Left renal cortex interstitium (tissue), 4 donors: ENCODE measurements at places on chromosomes 16 and 17.

- no peak for DNase-seq
Measured at GRCh38 chr17:3960764-3961163, 3.5 kb downstream of the ATP2A3 start.

DNA sequence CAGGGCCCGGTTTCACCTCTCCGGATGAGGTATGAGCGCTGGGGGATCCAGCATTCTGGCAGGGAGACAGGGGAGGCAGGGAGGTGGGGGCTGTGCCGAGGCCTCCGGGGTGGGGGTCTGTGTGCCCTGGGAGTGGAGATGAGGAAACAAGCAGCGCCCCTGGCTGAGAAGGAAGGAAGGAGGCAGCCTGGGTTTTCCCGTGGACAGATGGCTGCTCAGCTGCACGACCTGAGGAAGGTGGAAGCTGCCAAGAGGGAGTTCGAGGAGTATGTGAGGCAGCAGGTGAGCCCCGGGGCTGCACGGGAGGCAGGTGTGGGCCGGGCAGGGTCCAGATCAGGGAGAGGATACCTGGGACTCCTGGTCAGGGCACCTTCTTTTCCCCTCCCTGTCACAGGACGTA lies 4.3 kb downstream of the RNF112 start:
- no peak for DNase-seq

- no peak for DNase-seq
Measured at GRCh38 chr17:19360772-19361171, 1.8 kb downstream of the B9D1 start.

DNA sequence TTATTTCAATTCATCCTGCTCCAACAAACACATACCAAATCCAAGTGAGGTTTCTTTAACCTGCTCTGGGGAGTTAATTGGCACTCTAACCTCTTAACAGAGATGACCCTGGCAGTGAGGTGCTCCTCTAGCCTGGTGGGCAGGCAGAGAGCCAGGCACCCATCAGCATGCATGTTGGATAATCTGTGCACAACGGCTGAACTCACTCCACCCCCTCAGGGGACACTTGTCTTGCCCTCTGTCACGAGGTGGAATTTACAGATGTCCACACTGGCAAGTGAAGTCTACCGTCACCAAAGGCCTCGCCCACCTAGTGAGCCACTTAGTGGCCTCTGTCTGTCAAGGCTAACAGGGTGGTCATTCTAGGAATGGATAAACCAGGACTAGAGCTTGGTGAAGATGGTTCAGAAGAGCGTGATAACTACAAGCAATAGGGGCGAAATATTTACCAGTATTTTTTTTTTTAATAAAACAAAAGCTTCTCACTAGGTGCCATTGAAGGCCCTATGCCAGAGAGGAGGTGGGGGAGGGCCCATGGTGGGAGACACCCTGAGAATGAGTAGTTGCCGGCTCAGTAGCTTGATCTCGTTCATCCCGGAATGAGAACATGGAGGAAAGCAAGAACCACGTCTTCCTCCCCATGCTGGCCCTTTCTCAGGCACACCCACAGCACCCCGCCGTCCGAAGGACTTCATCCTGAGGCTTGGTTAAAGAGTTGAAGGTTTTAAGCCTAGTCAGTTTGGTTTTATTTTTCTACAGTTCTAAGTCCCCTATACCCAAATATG lies 25.2 kb downstream of the PLD6 start:
- DNase-seq, result no peak

DNA sequence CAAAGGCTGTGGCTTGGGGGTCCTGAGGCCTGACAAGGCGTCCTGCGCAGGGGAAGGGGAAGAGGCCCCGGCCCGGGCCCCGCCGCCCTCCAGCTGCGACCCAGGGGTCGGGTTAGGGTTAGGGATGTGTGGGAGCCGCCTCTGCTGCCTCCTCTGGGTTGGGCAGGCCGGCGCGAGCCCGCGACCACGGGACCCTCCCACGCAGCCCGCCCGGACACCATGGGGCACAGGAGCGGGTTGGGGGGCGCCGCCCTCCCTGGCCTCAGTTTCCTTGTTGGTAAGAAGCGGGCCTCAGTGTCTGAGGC lies 386 bp downstream of the CIAO3 start:
- no peak for DNase-seq

- DNase-seq, result no peak
Measured at GRCh38 chr16:66651965-66652364, 44.6 kb downstream of the CMTM4 start.

DNA sequence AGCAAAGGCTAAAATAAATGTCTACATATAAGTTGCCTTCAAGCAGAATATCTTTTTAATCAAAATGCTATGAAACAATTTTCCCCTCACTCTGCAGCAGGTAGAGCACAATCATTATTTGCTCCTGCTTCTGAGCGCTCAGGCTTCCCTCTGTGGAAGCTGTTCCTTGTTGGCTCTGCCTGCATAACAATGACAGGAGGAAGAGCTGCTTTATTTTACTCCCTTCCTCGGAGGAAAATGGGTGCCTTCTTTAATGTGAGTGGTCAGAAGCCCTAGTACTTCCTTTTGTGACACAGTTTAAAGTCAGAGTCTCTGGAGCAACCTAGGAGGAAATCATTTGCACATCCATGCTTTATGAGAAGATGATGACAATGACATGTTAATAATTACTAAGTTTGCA lies 492.1 kb downstream of the CDH8 start:
- DNase-seq, result no peak

DNA sequence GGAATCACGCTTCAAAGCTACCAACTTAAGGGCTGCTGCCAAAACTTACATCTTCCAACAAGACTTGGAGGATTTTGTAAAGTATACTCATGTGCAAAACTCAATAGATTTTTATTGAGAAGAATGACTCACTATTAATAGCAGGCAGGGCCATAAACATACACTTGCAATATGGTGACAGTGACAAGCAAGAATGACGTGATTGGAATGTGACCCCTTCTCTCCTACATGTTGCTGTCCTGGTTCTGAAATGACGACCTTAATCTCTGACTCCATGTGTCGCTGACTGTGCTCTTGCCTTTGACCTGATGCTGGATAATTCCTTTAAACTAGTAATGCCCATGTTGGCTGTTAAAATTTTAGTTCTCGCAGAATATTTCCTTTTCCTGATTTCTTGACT lies 174.5 kb downstream of the PARN start:
- DNase-seq, result no peak

DNA sequence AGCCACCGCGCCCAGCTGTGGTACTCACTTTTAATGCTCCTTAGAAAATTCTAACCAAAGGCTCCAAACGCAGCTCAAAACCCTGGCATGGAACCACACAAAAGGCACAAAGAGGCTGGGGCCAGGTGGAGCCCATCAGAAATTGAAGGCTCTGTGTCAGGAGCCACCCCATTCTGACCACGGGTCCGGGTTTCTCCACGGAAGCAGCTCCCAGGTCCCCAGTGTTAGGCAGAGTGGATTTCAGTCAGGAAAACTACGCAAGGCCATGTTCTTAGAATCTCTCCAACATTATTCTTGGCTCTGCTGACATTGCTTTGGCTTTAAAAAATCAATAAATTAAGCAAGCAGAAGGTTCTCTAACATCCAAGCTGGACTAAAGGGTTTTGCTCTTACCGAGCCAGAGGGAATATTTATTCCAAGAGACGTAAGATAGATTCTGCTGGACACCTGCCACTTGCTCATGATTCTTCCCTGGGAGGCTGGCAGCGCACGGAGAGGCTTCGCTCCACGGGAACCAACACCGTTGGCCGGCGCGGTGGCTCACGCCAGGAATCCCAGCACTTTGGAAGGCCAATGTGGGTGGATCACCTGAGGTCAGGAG lies 93.5 kb downstream of the NXN start:
- DNase-seq, result no peak

DNA sequence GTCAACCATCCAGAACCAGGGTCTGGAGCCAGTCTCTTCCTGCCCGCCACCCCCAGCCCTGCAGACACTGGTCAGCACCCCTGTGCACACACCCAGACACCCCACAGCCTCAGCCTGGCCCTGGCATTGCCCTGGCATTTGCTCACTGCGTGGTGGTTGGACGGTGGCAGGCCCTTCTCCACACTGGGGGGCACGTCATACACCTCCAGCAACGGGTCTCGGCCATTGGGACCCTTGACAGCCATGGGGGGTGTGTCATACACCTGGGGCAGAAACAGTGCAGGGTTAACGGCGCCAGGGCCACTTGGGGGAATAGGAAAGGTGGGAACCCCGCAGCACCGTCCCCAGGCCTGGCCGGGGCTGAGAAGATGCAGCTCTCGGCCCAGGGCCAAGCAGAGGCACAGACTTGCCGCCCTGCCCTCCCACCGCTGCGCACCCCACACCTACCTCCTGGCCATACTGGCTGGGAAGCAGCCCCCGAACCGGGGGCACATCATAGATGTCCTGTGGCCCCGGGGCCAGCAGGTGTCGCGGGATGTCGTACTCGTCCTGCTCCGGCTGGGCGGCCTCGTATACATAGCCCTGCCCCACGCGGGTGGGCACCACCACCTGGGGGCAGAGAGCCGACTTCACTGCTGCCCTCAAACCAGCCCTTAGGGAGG lies 14.6 kb downstream of the BCAR1 start:
- no peak for DNase-seq

GRCh38 chr16:35311475-35311874 lies 1852.1 kb downstream of the TP53TG3F start:
- DNase-seq, result no peak

GRCh38 chr17:78020717-78021108 lies 62.2 kb downstream of the TNRC6C start:
- DNase-seq, result no peak

DNA sequence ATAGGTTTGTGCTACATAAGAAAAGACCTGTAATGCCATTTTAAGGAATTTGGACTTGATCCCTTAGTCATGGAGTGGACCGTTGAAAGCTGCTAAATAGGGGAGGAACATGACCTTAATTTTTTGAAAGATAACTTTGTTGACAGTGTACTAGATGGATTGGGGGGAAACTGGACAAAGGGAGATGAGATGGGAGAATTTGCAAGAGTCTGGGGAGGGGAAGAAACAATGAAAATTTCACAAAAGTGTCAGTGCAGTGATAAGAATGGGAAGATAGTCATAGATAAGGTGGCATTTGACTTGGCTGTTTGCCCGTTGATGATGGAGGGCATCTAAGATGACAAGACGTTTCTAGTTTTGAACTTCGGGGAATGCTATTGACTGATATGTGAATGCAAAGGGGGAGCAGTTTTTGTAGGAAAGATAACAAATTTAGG lies 22.3 kb upstream of the KRT10 start:
- no peak for DNase-seq

GRCh38 chr16:23826528-23827045 lies 9.2 kb upstream of the PRKCB start:
- DNase-seq, result no peak

GRCh38 chr17:44608727-44609435 lies 47.4 kb upstream of the MEIOC start:
- no peak for DNase-seq

GRCh38 chr16:57766714-57767348 lies 31.3 kb downstream of the KATNB1 start:
- no peak for DNase-seq

- no peak for DNase-seq
Measured at GRCh38 chr16:89823087-89823823, 5.0 kb upstream of the SPIRE2 start.

DNA sequence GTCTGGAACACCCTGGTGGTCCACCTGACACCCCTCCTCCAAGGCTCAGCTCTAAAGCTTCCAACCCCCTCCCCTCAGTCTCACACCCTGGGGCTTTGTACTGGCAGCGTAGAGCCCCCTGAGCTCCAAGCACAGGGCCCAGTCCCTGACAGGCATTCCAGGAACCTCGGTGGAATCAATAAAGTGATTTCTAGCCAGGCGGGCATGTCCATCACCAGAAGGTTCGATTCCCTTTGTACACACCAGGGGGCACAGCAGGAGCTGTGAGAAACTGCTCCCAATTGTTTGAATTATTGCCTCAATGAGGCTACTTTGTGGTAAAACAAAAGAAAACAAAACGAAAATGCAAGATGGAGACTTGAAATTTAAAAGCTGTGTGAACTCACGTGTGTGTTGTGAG lies 51.8 kb downstream of the SMPD3 start:
- DNase-seq, result no peak

DNA sequence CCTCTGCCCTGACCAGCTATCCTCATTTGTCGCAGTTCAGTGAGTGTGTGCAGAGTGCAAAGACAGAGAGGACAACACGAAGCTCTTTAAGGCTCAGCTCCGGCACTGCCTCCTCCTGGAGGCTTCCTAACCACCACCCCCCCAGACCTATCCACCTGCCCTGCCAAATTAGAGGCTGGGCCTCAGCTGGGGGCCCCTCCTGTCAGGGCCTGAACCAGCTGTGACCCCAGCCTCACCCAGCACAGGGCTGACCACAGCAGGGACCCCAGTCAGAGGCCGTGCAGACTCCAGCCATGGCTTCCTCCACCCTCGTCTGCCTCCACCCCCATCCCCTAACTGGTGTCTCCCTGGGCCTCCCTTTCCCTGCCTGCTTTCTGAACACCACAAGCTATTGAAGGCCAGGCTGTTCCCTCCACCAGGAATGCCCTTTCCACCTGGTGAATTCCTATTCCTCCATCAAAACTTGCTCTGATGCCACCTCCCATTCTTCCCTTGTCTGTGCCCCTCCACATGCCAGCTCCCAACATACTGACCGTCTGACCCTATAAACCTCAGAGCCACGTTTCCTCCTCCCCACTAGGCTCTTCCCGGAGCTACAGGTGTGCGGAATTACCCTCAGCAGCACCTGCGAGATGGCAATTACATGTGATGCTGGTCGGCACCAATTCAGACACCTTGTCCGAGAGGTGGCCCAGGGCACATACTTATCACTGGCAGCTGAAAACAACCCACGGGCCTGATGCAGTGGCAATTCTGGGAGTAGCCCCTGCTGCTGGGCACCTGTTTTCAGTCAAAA lies 8.8 kb downstream of the SREBF1 start:
- no peak for DNase-seq

GRCh38 chr16:82643936-82644630 lies 17.3 kb downstream of the CDH13 start:
- no peak for DNase-seq

DNA sequence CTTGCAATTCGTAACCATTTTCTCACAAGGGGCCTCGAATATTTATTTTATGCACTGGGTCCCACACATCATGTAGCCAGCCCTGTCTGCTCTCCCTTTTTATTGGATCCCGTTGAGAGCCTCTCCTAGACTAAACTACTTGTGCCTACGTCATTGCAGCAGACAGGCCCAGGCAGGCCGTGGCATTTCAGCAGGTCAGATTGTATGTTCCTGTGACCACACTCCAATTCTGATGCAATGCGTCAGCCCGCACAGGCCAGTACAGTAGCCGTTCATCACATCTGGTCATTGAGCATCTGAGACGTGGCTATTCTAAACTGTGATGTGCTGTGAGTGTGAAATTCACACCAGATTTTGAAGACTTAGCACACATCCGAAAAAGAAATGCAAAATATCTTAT lies 42.2 kb downstream of the ABAT start:
- no peak for DNase-seq

- no peak for DNase-seq
Measured at GRCh38 chr17:73231395-73231794, 30.3 kb downstream of the CPSF4L start.

DNA sequence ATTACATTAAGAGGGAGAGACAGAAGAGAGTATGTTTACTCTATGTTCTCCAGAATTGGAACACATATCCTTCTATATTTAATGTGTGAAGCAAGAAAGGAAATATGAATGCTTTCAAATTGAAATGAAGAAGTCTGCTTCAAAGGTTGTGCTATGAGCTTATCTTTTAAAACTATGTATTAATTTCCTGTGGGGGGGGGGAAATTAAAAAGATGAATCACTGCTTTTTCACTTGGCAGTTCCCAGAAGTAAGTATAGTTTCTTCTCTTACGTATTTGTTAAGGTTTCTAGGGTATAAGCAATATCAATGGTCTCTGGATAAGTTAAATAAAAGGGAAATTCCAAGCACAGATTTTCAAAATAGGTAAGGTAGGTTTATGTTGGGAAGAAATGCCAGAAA lies 7.0 kb downstream of the TERF2 start:
- DNase-seq, result no peak
